ENCODE measurements at places on chromosomes 1 and 21.
A peak's percentile ranks its signal among the peaks of the same experiment; 100 is the strongest.

DNA sequence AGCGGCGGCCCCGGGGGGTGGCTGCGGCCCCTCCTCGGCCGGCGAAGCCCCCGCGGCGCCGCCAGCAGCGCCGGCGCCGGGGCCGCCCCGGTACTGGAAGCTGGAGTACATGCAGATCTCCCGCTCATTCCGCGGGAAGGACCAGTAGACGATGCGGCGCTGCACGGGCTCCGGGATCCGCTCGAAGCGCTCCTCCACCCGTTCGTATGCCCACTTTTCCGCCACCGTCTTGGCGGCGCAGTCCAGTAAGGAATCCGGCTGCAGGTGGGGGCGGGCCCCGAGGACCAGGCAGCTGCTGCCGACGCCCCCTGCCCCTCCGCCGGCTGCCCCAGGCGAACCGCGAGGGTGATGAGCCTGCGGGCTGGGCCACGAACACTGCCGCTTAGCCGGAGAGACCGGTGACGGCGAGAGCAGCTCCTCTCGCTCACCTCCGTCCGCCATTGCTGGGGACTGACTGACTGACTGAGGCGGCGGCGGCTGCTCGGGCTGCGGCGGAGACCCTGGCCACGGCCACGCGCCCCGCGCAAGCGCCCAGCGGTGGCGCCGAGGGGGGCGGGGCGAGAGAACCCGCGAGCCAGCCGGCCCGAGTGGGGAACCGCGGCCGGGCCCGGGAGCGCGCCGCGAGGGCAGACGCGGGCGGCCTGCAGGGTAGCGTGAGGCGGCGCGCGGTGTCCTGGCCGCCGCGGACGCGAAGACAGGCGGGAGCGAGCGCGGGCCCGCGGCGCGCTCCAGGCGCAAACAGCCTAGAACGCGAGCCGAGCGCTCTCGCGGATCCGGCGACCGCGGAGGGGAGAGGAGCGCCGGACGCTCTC is at the start of gene ZSWIM5:
Gene ZSWIM5 (minus strand): TSS at position 696 of the 812 bp plus-strand sequence. CDS start 255 bp downstream, at position 441.
- peak; percentile 66 for DNase-seq

GRCh38 chr1:43731867-43732531 is 24.7 kb downstream of the ST3GAL3 start:
- no peak for DNase-seq

DNA sequence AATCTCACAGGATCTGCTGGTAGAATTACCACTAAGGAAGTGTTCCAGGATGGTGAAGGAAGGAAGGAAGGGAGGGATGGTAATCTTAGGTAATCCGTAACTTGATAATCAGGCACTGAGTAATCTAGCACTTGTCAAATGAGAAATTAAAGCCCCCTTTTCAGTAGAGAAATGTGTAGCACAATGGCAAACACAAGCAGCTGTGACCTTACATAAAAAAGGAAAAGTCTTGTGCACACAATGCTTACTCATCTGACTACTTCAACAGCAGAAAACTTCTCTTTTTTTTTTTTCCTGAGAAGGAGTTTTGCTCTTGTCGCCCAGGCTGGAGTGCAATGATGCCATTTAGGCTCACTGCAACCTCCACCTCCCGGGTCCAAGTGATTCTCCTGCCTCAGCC is 6.1 kb downstream of the NUP210L start:
- DNase-seq: no peak

- DNase-seq: no peak
Measured at GRCh38 chr1:240109130-240109529, 17.4 kb downstream of the FMN2 start.

- no peak for DNase-seq
Measured at GRCh38 chr1:167862432-167863076, 51.4 kb downstream of the ADCY10 start.

Data from activated CD4-positive, alpha-beta T cell treated with anti-CD3 and anti-CD28 coated beads for 48 hours (primary cell).